ENCODE measurements at places on chromosomes 2 and 18.

DNA sequence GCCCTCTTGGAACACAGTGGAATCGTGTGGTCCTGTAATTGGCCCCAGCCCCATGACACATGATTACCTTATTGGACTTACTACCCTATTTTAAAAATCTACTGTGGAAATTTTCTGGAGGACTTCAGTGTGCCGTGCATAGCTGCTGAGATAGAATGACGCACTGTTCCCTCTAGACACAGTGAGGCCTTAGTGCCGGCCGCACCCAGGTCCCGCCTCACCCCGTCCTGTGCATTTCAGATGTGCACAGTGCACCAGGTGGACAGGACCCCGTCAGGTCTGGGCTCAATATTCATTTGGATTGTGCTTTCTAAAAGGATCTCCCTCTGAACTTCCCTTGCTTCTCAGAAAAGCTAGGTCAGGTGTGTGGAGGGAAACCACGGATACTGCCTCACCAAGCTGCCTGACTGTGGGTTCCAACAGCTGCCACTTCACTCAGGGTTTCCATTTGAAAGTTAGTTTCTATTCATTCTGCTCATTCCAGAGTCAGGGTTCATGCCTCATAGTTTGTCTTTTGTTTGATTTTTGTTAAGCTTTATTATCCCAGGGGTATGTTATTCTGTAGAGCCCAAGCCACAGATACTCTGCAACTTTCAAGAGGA lies 155.8 kb downstream of the PTGR3 start:
- DNase-seq, result no peak

DNA sequence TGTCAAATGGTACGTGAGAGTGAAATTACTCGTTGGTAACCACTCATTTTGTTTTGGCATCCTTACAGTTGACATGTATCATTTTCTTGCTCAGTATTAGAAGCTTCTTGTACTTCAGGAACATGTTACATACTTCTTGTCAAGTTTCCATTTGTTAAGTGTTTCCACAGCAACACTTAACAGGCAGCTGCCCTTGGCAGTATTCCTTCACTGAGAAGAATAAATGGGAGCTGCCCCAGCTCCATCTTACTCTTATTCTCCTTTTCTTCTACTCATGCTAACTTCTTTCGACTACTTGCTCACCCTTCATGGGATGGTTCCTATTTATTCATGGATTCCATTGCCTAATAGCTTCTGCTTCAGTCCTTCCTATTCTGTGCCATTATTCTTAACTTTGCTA lies 60.1 kb upstream of the TUBA3E start:
- DNase-seq, result no peak

DNA sequence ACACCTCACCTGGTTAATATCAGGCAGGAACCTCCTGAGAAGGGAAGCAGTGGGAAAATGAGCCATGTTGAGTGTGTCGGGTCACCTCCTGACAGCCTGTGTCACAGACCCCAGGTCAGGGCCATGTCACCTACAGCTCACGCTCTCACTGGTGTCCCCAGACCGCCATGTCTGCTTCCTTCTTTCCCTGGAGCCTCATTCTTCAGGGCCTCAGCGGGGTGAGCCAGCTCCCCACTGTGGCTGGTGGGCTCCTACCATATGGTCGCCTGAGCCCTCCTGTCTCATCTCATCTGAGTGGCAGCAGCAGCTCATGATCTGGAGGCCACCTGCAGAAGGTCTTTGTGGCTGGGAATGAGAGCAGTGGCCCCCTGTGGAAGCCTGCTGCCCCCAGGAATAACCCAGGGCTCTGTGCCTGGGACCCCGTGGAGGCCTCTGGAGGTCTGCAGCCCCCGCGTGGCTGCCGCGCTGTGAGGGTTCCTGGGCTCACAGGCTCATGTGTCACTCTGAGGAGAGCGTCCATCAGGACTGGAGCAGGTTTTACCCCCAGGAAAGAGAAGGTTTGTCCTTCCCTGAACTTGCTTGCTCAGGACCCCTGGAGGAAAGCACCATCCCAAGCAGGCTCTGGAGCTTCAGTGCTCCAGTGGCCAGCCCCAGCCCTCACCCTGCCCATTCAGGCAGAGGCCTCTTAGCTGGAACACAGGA lies 56.4 kb downstream of the FAM168B start:
- no peak for DNase-seq

DNA sequence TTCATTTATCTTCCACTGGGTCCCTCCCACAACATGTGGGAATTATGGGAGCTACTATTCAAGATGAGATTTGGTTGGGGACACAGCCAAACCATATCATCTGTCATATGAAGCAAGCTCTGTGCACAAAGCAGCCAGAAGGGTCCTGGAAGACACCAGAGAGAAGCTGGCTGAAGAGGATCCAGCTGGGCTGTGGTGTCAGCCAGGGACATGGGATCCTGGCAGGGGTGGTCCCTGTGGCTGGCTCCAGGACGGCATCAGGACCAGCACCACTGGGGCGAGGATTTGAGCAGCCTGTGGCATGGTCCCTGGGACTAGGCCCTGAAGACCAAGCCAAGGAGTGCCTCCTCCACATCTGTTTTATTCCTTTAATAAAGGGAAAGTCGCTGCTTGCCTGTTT lies 84.8 kb upstream of the HDAC4 start:
- no peak for DNase-seq

GRCh38 chr2:33023728-33024500 lies 77.2 kb downstream of the LTBP1 start:
- DNase-seq, result no peak

All from dorsolateral prefrontal cortex (tissue), 122 donors.